ENCODE measurements at places on chromosomes 13 and 19.

DNA sequence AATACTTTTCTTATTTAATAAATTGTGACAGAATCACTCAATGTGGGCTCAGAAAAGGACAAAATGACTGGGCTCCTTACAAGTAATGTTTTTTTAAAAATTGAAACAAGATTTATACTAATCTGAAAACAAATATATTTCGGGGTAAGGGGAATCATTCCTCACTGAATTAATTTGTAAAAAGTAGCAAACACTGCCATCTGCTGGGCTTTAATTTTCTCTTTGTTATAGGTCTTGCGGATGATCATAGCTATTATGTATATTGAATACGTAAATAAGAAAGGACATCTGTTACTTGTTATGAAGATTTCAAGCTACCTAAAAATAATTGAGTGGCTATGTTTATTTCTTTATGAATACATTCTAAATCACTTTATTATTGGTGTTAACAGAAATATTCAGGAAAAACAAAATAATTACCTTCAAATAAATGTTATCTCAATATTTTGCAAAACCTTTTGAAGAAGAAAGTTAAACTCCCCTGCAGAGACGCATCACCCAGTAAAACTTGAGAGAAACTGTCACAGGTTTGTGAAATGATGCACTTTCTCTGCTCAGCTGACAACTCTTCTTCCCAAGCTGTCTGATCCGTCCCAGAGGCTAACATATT lies 17.8 kb upstream of the ENOX1 start:
- peak; percentile 45 for DNase-seq

DNA sequence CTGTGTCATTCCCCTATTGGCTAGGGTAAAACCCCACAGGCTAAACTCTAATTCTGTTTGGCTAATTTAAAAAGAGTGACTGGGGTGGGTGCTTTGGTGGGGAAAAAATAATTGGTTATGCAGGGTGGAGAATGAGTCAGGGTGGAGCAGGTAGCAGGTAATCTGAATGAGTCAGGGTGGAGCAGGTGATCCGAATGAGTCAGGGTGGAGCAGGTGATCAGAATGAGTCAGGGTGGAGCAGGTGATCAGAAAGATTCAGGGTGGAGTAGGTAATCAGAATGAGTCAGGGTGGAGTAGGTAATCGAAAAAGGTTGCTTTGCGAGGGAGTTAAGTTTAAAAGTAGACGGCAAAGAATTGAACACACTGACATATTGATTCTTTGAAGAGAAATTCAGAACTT lies 1218.8 kb upstream of the ATXN8OS start:
- DNase-seq: no peak

DNA sequence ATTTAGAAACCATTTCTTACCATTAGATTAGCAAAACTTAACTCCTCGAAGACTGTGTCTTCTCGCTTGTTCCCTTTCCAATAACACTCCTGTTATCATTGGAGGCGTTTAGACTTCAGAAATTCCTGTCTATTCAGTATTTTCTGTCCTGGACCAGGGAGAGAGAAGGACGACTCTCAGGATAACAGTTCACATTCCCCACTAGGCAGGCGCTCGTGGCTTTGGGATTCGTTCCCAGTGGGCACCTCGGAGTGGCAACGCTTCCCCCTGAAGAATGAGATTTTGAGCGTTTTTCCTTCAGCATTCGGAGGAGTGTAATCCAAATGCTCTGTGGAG lies 429 bp upstream of the ZNF225 start:
- peak; percentile 6 for DNase-seq

DNA sequence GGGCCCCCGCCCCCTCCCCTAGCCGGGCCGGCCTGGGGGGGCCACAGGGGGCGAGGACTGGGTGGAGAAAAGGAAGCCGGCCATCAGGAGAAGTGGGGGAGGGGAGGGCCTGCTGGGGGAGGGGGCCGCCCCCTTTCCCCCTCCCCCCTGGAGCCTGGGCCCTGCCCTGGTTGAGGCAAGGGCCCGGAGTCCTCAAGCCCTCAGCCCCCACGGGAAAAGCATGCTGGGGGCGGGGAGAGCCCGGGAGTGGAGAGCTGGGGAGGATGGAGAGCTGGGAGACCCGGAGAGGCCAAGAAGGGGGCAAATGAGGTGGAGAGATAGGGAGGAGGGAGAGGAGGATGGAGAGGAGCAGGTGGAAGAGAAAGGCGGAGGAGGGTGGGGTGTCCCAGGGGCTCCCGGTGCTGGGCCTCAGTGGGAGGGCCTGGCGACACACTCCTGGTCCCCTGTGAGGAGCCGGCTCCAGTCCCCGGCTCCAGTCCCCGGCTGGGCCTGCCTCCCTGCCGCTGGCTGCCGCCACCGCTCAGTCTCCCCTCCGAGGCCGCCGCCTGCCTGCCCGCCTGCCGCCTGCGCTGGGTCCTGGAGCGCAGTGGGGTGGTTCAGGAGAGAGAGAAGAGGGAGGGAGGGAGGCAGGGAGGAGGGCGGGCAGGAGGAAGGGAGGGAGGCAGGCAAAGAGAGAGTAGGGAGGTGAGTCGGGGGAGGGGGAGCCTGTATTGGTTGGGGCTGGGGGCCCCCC lies at the start of gene GRIK5:
Gene GRIK5, minus strand, starts transcription at position 588 of the 733 bp plus-strand sequence. CDS start 4,436 bp downstream, outside the sequence.
- no peak for DNase-seq

GRCh38 chr13:88248393-88248792 lies 577.2 kb downstream of the SLITRK5 start:
- DNase-seq: no peak

Measured in AML-193 (cell line).